Activated naive CD4-positive, alpha-beta T cell (primary cell): ENCODE measurements at places on chromosomes 4 and X.

GRCh38 chrX:42955349-42955748 lies 177.4 kb upstream of the PPP1R2C start:
- DNase-seq: no peak

DNA sequence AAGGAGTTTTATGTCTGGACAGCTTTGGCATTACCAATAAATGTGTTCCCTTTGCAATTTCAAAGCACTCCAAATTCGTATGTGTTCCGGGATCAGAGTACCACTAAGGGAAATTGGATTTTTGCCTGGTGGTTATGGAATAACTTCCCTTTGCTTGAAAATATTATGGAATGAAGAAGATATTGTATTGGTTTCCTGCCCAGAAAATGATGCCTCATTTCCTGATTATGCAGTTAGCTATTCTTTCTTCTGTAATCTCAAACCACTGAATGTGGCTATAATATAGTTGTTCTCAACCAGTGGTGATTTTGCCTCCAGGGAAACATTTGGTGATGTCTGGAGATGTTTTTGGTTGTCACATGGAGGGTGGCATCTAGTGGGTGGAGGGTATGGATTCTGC lies 142.9 kb downstream of the PCDH7 start:
- no peak for DNase-seq

- DNase-seq: no peak
Observed at GRCh38 chrX:136623396-136623795, 24.6 kb upstream of the CD40LG start.

GRCh38 chr4:8163026-8163425 lies 4.4 kb upstream of the ABLIM2 start:
- no peak for DNase-seq

DNA sequence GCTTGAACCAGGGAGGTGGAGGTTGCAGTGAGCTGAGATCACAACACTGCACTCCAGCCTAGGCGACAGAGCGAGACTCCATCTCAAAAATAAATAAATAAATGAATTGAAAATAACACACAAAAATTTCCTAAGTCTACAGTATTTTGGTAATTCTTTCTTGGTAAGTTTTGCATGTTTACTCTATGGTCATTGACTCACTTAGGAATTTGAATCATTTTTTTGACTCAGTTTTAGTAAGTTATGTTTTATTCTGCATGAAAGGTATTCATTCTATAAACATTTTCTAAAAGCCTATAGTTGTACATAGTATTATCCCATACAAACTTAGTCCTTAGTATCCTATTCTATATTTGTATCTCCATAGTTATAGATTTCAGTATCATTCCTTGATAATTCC lies 772.9 kb upstream of the SLIT2 start:
- no peak for DNase-seq

DNA sequence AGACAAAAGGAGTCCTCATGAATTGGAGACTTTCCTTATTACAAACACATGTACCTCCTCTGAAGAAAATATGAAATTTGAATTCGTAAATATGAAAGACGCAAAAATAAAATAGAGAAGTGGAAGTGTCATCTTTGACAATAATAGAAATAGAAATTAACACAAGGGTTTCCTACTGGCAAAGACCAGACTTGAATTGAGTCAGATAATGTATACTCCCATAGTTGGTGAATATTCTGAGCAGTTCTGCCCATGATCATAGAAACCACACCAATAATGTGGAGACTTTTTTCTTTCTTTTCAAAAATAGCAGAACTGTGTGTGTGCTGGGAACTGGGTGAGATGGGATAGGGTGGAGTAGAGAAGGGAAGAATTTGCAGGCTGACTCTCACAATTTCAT lies 277.7 kb upstream of the TET2 start:
- no peak for DNase-seq

- no peak for DNase-seq
Observed at GRCh38 chrX:43513085-43513484, 143.0 kb upstream of the MAOA start.

DNA sequence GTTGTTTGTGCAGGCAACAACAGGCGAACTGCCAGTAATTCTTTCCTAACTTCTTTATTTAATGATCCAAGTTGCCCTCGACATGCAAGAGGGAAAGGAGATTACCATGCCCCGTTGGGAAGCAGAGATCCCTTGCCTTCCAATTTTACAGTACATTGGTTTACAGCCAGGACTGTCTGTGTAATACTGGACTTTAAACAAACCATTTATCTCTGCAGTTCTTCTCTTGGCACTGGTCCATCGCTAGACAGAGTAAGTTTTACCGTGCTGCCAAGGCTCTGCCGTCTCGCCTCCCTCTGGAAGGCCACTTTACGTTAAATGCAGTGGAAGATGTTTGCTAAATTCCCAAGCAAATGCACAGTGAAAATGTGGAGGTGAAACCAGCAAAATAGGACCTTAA lies 660.3 kb upstream of the PRKX start:
- DNase-seq: no peak

- no peak for DNase-seq
Observed at GRCh38 chr4:101242441-101242840, 104.9 kb downstream of the PPP3CA start.

DNA sequence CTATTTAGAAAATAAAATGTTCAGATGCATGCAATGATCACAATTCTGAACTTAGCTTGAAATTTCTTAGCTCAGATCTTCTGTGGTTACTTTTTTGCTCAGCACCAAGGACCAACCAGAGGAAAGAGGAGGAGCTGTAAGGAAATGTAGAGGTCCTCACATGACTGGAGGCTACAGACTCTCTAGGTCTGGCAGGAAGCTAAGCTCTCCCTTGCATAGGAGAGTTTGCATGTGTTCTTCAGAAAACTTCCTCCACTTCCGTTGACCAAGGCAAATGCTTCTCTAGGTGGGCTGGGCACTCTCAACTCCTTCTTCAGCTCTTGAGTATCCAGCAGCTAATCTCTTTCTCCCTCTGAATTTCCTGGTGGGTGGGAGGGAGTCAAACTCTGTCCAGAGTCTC lies 119.6 kb downstream of the BTC start:
- no peak for DNase-seq

- DNase-seq: no peak
Observed at GRCh38 chr4:5463936-5464650, 244.3 kb downstream of the EVC2 start.

DNA sequence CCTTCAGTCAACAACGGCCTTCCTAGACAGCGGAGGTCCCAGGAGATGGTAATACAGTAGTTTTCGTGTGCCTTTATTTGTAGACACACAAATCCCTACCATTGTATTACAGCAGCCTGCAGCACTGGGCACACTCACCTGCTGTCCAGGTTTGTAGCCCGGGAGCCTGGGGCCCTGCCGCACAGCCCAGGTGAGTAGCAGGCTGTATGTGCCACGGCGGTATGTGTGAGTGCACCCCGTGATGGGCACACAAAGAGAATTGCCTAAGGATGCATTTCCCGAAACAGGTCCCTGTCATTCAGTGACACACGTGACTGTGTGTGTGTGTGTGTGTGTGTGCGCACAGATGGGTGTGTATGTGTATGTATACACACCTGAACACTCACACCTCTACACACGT lies 8.1 kb upstream of the SLC25A6 start:
- DNase-seq: no peak

DNA sequence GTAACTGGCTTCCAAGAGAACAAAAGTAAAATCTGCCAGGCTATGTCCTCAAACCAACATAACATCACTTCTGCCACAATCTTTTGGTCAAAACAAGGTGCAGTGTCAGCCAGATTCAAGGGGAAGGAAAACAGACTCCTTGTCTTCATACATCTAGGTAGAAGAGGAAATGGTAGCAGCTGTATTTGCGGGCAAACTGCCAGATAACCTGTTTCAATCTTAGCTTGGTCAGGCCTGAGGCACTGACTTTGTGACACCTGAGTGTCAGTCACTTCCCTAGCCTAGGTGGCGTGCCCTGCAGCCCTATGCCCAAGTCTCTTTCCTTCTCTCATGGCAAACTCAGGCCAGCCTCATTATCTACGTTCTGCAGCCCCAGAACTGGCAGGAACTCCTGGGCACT lies 146.2 kb upstream of the JADE1 start:
- DNase-seq: no peak

DNA sequence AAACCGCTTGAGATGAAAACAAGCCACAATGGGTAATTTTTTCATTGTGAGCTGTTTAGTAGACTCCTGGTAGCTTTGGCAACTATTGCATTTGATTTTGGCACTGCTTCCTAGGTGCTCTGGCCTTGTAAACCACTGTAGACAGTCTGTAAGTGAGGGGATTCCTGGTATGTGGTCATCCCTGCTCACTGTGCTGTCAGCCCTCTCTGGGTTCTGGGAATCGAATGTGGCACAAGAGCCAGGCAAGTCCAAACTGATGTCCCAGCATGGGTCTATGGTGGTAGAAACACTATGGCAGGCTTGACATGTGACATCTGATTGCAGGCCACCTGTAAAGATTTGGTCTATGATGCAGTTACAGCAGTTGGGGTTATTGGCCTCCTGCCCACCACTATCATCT lies 2.5 kb downstream of the USP51 start:
- no peak for DNase-seq

DNA sequence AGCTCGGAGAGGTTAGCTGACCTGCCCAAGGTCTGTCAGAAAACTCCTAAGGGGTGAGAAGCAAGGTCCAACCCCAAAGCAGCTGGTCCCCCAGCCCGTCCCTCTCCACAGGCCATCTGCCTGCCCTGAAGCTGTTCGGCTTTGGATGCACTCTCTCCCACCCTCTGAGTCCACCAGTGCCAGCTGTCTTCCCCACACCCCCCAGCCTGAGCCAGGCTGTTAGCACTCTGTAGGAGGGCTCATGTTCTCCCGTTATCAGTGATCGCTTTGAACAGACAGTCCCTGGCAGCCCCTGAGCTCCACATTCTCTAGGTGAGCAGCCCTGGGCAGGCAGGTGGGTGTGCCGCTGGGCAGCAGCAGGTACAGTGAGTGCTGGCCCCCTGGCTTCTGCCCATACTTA lies 16.0 kb downstream of the ZNF185 start:
- DNase-seq: no peak

- no peak for DNase-seq
Observed at GRCh38 chr4:153166716-153167501, 37.3 kb upstream of the TRIM2 start.

DNA sequence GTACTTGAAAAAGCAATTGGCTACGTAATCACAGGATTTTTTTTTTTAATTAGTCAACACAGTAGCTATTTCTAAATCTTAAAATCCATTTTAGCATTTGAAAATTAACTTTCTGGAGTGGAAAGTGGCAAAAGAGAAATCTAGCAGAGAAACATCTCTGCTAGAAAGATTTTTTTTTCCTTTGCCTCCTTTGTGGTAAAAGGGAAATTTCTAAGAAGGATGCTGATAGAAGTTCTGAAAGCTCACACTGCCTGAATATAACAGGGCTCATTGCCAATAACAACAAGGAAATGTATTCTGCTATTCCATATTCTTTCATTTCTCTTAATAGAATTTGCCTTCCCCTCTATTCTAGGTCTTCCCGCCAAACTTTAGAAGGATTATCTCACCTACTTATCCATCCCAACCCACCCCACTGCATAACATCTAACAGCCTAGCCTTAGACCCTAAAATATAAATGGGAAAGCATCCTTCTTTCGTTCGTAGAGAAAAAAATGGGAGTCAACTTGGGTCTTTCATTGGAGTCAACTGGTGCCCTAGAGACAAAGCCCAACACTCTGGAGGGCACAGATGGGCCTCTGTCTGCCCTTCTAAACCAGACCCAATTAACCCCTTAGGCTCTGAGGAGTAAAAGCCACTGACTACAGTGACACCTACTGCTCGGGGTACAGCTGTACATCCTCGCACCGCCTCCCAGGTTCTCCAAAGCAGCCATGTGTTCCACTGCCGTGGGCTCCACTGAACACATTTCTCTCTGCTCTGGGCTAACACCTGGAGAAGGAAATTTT lies 103.9 kb downstream of the MAML3 start:
- no peak for DNase-seq

DNA sequence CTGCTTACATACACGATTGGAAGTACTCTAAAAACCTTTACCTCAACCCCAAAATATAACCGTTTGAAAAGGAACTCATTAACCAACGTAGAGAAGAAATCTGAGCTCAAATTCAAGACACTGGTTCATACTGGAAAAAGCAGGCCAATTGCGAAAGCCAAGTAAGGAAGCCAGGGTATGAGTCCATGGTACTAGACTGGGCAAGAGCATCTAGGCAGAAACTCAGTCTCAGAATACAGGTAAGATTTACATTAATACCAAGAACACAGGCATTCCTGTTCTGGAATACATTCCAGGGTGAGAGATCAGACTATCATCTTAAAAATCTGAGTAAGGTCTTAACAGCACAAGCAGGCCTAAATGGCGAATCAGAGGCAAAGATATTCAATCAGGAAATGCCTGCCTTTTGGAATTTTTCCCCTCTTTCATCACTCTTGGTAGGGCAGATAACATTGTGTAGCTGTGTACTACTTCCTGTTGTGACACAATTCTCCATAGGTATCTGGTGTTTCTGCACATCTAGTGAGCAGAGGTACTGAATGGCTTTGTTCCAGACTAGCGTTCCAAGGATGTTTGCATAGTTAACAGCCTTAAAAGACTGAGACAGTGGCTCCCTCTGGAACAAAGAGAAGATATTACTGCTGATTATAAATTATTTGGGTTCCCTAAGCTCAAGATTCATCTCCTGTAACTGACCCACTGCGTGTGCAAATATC lies 311.3 kb downstream of the PCDH19 start:
- no peak for DNase-seq

GRCh38 chr4:25913056-25913850 lies 767 bp upstream of the SMIM20 start:
- no peak for DNase-seq

DNA sequence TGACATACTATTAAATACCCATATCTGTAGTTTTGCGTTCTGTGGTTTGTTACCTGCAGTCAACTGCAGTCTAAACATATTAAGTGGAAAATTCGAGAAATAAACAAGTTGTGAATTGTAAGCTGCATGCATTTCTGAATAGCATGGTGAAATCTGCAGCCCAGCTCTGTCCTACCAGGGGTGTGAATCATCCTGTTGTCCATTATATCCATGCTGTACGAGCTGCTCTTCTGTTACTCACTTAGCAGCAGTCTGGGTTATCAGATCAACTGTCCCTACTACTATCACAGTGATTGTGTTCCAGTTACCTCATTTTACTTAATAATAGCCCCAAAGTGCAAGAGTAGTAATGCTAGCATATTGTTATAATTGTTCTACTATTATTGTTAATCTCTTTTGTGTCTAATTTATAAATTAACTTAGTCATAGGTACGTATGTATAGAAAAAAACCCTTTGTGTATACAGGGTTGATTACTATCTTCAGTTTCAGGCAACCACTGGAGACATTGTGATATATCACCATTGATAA lies 173.7 kb upstream of the FAT4 start:
- no peak for DNase-seq
